Renal cortex interstitium (tissue), 15 donors: ENCODE measurements at places on chromosomes 3 and 15. TPM values are rescaled to one million over a fixed set of nuclear protein-coding genes. Genes with fewer than 3 reads are reported as not detected.

CDCP1 gene
- 0.99 TPM for polyA plus RNA-seq

KBTBD8 gene
- polyA plus RNA-seq: 0.96 TPM

UQCC5 gene
- 20.8 TPM for polyA plus RNA-seq

CSNK1G1 gene
- polyA plus RNA-seq: 23.8 TPM

LRRC34 gene
- polyA plus RNA-seq: 9.5 TPM

USP19 gene
- 62.6 TPM for polyA plus RNA-seq

HEG1 gene
- polyA plus RNA-seq: 25.6 TPM

AGTR1 gene
- polyA plus RNA-seq: 17.1 TPM
